Naive B cell (primary cell): ENCODE measurements at places on chromosomes 7 and 10. TPM values are rescaled to one million over a fixed set of nuclear protein-coding genes. Genes with fewer than 3 reads are reported as not detected.

DNA sequence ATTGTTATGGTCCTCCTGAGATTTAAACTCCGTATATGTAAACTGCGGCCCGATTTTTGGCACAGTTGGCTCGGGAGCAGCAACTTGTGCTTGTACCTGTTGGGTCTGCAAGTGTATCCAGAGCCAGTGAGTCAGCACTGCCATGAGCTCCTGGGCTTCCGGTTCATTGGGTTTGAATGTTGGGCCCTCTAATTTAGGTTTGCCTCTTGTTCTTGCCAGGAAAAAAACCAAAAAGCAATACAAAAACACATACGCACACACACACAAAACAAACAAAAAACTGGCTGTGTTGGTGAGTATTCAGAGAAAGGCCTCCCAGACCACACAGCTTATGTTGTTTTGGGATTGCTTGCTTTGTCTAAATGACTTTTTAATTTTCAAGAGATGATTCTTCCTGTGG lies 26.3 kb downstream of the SND1 start:
- no peak overlapping the region for H3K27ac ChIP-seq
- H3K27me3 ChIP-seq, result no peaks in the 10 kb centered on the region
- DNase-seq, result no peak
- peaks cover 9% of the 10 kb centered on the region for H3K4me1 ChIP-seq
- no peak overlapping the region for H3K4me3 ChIP-seq

ZNF365 gene
- not detected for polyA plus RNA-seq

DNA sequence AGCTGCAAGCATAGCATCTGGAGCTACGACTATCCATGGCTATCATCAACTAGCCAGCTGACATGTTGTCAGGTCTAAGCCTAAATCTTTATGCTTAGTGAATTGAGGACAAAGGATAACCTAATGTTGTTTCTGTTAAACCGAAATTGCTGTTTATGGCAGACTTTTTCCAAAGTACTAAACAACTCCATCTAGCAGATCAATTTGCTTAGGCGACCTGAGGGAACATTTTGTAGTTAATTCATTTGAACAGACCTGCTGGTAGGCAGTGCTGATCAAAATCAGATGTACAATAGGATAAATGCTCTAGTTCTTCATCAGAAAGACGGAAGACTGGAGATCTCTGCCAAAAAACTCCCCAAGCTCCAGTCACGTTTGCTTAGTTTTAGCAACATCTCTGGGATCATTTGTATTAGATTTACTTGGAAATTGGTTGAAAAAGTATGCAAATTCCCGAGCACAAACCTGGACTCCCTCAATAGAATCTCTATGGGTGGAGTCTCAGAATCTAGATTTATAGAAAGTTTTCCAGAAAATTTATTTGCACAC lies 301.6 kb upstream of the NRP1 start:
- H3K4me1 ChIP-seq, result no peaks in the 10 kb centered on the region
- H3K27me3 ChIP-seq, result no peaks in the 10 kb centered on the region
- H3K36me3 ChIP-seq, result no peaks in the 10 kb centered on the region
- H3K27ac ChIP-seq, result no peak overlapping the region
- DNase-seq, result no peak

DNA sequence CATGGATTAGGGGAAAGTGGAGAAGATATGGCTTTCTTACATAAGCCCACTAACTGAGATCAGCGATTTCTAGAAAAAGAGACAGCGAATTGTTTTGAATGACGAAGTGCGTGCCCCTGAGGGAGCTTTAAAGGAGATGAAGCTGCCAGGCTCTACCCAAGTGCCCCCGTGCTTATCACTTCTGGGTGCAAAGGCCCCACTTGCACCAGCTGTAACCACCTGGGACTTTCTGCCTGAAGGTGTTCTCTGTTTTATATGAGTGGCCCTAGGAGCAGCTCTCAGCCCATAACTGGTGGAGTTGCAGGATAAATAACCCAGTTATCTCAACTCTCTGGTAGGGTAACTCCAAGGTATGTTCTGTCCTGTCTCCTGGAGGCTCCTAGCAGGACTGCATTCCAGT lies 20.4 kb upstream of the CARD11 start:
- H3K27ac ChIP-seq, result no peak overlapping the region
- H3K4me3 ChIP-seq, result no peak overlapping the region
- peaks cover 49% of the 10 kb centered on the region for H3K4me1 ChIP-seq
- no peaks in the 10 kb centered on the region for H3K36me3 ChIP-seq
- H3K27me3 ChIP-seq, result no peaks in the 10 kb centered on the region

DNA sequence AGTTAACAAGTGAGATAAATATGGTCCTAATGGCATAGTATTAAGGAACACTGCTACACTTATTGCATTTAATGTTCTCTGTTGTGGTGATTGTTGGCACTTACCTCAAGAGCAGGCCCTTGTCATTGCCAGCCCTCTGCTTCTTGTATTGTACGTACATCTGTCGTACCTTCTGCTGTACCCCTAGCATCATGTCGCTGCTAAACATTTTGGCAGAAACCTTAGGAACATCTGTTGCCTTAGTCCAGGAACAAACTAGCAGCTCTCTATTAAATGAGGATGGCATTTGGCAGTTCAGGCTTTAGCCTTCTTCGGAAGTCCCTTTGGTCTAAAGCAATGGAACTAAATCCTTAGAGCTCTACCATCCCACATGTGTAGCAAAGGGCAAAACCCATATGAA lies 47.6 kb downstream of the PRKG1 start:
- H3K27me3 ChIP-seq, result no peaks in the 10 kb centered on the region
- no peaks in the 10 kb centered on the region for H3K4me1 ChIP-seq
- H3K36me3 ChIP-seq, result no peaks in the 10 kb centered on the region
- DNase-seq, result no peak

- H3K27me3 ChIP-seq, result no peaks in the 10 kb centered on the region
- no peak overlapping the region for H3K4me3 ChIP-seq
- H3K27ac ChIP-seq, result peak overlapping the region; percentile 30
Observed at GRCh38 chr7:112283382-112283910, 77.0 kb downstream of the ZNF277 start.

DNA sequence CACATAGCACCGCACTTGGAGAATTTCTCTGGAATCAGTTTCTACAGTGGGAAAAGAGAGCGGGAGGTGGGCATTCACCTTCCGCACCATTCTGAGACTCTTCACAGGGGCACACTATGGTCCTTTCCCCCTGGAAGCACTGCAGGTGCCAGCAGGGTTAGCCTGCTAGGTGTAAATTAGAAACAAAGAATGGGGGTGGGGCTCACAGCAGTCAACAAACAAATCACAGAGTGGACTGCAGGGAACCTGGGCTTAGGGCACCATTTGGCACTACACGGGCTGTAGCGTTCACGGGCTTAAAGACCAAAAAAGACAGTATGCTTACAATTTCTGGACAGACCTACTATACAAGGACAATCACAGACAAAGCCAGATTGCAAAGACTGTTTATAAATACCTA lies 8.0 kb upstream of the PKD1L1 start:
- no peak for DNase-seq
- H3K27ac ChIP-seq, result no peak overlapping the region
- H3K27me3 ChIP-seq, result no peaks in the 10 kb centered on the region
- H3K36me3 ChIP-seq, result peaks cover 13% of the 10 kb centered on the region
- no peak overlapping the region for H3K4me3 ChIP-seq

DNA sequence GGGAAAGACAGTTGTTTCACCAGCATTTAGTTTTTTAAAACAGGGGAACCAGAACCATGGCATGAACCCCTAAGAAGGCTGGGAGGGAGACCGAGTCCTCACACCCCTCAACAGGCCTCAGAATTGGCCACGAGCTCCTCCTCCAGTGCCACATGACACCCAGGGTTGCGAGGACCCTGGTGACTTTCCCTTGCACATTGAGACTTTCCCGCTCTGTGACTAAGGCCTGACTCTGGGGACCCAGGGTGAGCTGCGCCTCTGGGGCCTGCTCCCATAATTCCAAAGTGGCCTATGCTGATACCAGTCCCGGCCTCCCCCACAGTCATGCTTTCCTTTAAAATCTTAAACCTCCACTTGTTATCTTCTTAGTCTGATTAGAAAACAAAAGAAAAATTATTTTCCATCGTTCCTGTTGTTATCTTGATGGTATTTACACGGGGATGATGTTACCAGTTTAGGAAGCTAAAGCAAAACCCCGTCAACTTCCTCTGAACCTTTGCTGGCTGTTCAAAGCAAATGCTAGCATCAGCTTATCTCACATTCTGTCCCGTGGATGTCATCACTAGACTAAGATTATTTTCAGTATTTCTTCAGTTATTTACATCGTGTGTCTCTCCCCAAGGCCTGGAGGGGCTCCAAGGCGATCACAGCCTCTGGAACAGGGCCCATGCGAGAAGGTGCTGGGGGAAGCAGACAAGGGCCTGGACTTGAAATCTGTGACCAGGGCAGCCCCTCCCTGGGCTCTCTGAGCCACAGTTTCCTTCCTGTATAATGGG lies 42.1 kb downstream of the FAM53B start:
- peak overlapping the region; percentile 97 for H3K27ac ChIP-seq
- H3K27me3 ChIP-seq, result no peaks in the 10 kb centered on the region
- H3K4me1 ChIP-seq, result peaks cover 90% of the 10 kb centered on the region
- DNase-seq, result no peak
- H3K36me3 ChIP-seq, result peaks cover 11% of the 10 kb centered on the region
